SK-N-DZ (cell line): ENCODE measurements at places on chromosomes 5 and 9.

GRCh38 chr5:146641941-146642340 is 126.0 kb upstream of the GPR151 start:
- no peak for DNase-seq

DNA sequence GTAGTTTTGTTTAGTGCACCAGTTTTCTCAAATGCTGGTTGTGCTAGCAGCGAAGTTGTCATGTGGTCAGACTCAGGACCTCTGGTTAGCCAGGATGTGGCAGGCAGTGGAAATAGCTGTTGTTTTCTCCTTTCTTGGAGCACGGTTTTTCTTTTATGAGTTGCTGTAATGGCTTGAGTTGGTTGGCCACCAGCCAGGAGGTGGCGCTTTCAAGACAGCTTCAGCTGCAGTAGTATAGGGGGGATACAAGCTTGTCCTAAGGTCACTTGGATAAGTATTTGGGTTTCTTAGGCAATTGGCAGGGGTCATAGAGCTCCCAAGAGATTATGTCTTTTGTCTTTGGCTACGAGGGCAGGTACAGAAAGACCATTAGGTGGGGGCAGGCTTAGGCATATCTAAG is 274.2 kb upstream of the TARS1 start:
- no peak for DNase-seq

DNA sequence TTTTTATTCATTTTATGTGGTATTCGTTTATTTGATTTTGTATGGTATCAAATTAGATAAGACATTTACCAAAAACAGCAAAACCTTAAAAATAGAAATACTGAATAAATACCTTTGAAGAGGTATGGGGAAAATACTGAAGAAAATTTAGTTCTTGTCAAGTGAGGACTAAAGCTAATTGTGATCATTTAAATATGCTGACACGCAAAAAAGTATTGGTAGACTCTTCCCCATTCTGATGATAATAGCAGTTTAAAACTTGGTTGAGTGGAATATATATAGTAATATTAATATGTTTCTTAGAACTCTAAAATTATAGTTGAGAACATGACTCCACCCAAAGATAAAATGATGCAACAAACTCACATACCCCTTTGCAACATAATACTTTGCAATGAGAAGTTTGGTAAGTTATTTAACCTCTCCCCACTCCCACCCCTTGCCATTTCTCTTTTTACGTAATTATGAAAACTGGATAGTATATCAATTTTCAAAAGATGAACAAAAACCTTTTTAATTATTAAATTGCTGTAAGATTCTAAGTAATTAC is 30.1 kb upstream of the SNX24 start:
- DNase-seq, result no peak

GRCh38 chr5:41683181-41683580 is 172.8 kb upstream of the PLCXD3 start:
- no peak for DNase-seq

GRCh38 chr5:88734191-88734640 is 148.8 kb downstream of the MEF2C start:
- no peak for DNase-seq

- DNase-seq, result no peak
These were observed 33.6 kb upstream of the ERBIN start for GRCh38 chr5:65892801-65893200.

DNA sequence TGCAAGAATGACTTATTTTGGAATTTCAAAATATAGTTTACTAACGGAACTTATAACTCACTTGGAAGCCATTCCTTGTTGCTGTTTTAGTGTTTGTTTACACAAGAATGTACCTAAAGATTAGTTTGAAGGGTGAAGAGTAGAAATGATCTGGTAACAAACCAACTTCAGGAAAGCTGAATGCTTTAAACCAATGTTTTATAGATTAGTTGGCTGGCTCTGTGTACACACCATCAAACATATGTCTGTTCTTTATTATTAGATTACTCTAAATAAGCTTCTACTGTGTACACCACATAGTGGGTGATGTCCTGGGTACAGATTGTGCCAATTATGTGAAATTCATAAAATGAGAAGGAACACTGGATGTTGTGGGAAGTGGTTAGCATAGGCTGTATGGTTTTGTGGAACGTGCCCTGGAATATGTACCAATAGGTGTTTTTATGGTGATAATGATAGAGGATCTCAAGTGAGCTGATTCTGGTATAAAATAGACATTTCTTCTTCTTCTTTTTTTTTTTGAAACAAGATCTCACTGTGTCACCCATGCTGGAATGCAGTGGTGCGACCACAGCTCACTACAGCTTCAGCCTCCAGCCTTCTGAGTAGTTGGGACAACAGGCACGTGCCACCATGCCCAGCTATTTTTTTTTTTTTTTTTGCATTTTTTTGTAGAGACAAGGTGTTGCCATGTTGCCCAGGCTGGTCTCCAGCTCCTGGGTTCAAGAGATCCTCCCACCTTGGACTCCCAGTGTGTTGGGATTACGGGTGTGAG is 109.3 kb upstream of the DHFR start:
- DNase-seq, result no peak
